ENCODE measurements at places on chromosomes 6 and 20.
A peak's percentile ranks its signal among the peaks of the same experiment; 100 is the strongest.

GRCh38 chr20:41135187-41135887 lies 2.0 kb upstream of the PLCG1 start:
- no peak for DNase-seq

- DNase-seq = no peak
Observed at GRCh38 chr20:34175079-34175478, 63.0 kb upstream of the EIF2S2 start.

DNA sequence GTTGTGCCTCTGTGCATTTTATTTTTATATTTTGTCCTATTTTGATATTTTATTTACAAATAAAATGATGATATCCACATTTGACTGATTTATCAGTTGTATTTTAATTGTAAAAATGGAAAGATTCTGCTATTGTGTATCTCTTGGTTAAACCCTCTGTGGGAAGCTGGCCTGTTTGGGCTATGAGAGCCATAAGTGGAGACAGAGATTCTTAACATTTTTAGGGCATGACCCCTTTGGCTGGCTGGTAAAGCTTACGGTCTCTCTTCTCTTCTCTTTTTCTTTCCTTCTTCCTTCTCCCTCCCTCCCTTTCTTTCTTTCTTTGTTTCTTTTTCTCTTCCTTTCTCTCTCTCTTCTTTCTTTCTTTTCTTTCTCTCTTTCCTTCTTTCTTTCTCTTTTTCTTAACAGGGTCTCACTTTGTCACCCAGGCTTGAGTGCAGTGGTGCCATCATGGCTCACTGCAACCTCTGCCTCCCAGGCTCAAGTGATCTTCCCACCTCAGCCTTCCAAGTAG lies 172.3 kb upstream of the CDYL start:
- no peak for DNase-seq

GRCh38 chr20:53582574-53583351 lies 10.9 kb downstream of the ZNF217 start:
- DNase-seq = no peak

- peak; percentile 94 for DNase-seq
Observed at GRCh38 chr20:23637282-23638221, at the start of gene CST3. Gene CST3 (minus strand): TSS chr20:23637955. CDS start chr20:23637862, 93 bp downstream.

GRCh38 chr6:148557796-148558321 lies 189.0 kb upstream of the UST start:
- DNase-seq = peak; percentile 50

- DNase-seq = no peak
Observed at GRCh38 chr20:48618052-48618451, 209.7 kb downstream of the PREX1 start.

- no peak for DNase-seq
Observed at GRCh38 chr6:16095180-16095579, 33.7 kb upstream of the MYLIP start.

- DNase-seq = no peak
Observed at GRCh38 chr6:32177183-32177787, 920 bp upstream of the RNF5 start.

- peak; percentile 67 for DNase-seq
Observed at GRCh38 chr6:3320238-3320811, 61.6 kb downstream of the PSMG4 start.

DNA sequence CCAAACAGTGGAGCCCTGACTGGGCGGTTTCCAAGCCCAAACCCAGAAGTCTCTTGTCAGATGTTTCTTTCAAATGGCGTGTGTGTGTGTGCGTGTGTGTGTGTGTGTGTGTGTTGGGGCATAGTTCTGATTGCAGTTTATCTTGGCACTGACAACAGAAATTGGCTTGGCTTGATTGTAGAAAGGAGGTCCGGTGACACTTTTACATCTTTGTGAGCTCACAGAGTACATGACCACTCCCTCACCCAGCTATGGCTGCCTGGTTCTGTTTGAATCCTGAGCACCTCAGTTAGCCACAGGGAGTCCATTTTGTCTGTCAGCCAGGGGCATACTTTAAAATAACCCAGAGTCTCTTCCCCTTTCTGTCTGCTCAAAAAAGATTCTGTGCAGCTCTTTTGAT lies 276.3 kb downstream of the CD83 start:
- no peak for DNase-seq

DNA sequence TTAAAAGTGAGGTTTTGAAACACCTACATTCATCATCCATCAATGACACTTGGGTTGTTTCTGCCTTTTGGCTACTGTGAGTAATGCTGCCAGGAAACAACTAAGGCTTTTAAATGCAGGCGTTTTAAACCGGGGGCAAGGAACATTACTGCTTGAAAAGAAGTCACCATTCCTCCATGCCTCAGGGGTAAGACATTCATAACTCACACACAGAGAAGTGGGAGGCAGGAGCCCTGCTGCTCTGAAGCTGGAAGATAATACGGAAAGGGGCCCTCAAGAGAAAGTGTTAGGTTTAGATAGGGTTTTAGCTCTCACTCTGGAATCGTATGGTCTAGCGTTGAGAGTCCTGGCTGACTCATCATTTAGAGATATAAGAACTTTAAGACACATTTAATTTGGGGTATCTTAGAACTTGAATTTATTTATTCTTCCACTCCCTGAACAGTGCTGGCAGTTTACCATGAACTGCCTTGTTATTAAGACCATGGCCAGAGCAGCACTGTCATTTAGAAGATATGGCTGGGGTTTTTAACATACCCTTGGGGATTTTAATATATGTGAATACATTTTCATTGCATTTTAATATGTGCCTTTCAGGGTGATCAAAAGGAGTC lies 1.8 kb downstream of the TUBB1 start:
- DNase-seq = no peak

GRCh38 chr6:166614589-166614988 lies 12.5 kb downstream of the RPS6KA2 start:
- DNase-seq = no peak

DNA sequence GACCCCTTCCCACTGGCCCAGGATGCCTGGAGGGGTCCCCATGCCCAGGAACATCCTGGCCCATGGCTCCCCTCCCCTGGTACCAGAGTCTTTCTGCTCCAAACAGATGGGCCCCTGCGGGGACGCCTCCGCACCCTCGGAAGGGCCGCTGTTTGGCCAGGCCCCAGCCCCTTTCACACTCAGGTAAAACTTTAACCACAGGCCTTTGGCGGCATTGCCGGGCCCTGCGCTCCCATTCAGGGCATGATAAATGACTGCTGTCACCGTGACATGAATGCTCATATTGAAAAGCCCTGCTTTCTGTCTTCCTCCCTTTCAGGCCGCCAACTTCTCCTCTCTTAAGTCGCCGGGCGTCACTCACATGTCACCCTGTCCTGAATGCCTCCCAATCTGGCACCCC lies 141.5 kb upstream of the TOP1 start:
- no peak for DNase-seq

GRCh38 chr6:18363746-18364145 lies 23.4 kb upstream of the RNF144B start:
- no peak for DNase-seq

- DNase-seq = no peak
Observed at GRCh38 chr20:50916257-50916656, 15.0 kb downstream of the ADNP start.

- no peak for DNase-seq
Observed at GRCh38 chr6:15410752-15411151, 164.9 kb downstream of the JARID2 start.

DNA sequence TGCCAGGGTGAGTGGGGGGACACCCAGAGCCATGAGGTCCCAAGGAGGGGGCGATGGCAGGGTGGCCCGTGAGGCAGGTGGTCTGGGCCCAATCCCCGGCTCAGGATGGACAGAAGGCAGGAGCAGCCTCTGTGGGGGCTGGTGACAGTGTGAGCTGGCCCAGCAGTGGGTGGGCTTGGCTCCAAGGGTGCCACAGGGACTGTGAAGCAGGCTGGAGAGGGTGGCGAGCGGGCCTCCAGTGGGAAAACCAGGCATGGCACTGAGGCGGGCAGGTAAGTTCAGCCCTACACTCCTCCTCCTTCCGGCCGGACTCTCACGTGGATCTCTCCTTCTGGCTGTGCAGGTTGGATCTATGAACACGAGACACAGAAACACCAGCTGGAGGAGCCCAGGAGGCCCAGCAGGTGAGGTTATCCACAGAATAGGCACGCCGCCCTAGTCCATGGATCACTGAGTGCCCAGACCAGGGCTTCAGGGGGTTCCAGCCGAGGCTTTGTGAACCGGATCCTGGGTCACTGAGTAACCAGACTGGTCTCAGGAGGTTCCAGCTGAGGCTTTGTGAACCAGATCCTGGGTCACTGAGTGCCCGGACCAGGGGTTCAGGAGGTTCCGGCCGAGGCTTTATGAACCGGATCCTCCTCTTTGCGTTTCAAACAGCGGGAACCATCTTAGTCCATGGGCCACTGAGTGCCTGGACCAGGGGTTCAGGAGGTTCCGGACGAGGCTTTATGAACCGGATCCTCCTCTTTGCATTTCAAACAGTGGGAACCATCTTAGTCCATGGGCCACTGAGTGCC lies 76.4 kb upstream of the BHLHE23 start:
- no peak for DNase-seq

DNA sequence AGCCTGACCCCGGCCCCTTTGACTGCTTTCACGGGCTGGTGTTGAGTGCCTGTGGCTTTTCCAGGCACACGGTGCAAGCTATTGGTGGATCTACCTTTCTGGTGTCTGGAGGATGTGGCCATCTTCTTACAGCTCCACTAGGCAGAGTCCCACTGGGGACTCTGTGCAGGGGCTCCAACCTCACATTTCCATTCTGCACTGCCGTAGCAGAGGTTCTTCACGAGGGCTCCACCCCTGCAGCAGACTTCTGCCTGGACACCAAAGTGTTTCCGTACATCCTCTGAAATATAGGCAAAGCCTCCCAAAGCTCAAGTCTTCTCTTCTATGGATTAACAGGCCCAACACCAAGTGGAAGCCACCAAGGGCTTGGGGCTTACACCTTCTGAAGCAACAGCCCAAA lies 691.5 kb upstream of the POU3F2 start:
- DNase-seq = no peak

- no peak for DNase-seq
Observed at GRCh38 chr20:58839474-58839874, 11.2 kb downstream of the GNAS-AS1 start.

DNA sequence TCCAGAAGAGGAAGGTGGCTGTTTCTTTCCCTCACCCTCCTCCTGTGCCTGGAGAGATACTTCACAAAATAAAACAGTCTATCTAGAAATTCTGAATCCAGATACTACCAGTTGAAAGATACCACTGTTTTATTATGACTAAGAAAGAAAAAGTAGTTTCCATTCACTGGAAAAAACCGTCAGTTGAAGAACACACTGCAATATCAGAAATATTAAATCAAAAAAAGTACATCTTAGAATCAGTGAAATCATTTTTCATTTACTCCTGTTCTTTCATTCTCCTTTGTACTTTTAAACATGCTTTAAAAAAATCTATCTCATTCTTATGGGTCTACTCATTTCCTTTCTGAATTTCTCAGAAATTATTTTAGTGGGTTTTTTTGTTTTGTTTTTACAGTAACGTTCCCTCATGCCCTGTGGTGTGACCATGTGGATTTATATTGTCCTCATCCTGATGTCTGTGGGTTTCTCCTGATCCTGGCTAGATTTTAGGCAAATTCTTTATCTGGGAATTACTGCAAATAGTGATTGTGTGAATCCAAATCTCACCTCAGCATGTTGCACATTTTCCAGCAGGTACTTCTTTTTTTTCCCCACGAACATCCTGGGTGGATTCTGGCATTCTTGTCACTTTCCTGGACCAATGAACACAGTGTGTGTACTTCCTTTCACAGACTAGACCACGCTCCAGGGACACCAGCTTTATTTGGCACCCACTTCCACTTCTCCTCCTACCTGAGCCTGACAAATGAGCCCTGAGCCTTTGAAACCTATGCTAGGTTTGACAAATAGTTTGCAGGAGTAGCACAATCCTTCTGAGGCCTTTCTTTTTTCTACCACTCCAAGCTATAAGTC lies 114.0 kb upstream of the LAMP5 start:
- no peak for DNase-seq

DNA sequence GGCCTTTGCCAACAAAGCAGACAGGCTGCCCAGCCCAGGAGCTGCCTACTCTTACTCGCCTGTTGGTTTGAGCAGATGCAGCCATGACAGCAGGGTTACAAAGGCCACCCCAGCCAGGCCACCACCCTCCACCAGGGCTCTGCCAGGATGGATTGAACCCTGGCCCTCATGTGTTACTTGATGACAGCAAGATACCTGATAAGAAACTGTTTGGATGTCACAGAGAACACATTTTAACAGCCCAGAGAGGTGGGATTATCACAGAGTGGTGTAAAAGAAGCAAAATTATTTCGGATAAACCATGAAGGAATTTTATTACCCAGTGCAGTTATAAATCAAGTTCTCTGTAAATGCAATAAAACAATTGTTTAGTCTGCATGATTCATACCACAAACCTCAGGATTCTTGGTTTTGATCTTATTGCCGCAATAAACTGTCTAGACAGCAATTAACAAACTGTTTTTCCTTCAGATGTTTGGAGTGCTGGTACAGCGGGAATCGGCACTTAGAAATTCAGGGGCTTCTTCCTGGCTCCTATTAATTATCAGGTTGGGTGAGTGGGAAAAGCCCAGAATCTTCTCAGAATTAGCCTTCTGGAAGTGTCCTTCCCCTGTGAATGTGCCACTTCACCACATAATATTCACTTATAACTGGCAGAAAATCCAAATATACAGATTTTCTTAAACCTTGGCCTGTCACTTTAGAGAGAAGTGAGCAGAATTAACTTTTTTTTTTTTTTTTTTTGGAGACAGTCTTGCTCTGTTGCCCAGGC lies 58.0 kb upstream of the SALL4 start:
- DNase-seq = no peak

- DNase-seq = no peak
Observed at GRCh38 chr20:58192567-58192966, 35.9 kb downstream of the ANKRD60 start.

DNA sequence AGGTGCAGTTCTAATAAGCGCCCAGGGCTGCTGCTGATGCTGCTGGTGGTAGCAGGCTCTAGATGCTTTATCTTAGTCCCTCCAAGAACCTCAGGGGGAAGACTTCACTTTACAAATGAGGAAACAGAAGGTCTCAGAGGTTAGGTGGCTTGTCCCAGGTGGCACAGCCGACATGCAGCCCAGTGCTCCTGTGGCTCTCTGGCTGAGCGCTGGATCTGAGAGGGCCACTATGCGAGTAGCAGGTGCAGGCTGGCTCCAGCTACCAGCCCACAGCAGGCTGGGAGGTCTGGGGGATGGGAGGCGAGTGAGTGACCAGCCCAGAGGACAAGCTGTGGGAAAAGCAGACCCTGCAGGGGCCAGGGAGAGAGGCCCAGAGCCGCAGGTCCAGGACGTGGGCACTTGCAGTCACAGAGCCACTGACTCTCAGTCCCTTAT lies 90.9 kb downstream of the PRND start:
- no peak for DNase-seq

DNA sequence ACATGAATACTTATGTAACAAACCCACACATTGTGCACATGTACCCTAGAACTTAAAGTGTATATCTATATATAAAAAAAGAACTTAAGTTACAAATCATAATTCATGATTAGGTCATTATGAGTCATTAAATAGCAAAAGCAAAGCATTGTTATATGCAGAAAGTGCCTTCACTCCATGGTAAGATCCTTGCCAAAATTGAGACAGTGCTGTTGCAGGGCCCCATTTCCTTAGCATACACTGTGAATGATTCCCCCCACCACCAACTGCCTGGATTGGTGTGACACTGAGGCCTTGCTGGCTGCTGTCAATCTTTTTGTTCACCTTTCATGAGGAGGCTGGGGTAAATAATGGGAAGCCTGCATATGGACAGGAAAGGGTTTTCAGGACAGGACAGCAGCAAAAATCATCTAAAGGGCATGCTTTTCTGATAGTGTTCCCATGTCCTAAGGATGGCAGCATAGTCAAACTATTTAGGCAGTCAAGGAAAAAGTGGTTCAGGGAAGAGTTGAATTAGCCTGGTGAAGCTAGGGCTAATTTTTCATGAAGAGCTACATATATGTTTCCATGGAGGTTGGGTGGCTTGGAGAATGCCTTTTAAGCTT lies 188.2 kb upstream of the ASCC3 start:
- no peak for DNase-seq
